ENCODE measurements at places on chromosomes 4 and X.

- no peaks in the 10 kb centered on the region for H3K4me1 ChIP-seq
- DNase-seq: no peak
- H3K27me3 ChIP-seq: peaks cover 8% of the 10 kb centered on the region
- H3K27ac ChIP-seq: no peak overlapping the region
Measured at GRCh38 chr4:129353490-129353889, 257.5 kb downstream of the C4orf33 start.

DNA sequence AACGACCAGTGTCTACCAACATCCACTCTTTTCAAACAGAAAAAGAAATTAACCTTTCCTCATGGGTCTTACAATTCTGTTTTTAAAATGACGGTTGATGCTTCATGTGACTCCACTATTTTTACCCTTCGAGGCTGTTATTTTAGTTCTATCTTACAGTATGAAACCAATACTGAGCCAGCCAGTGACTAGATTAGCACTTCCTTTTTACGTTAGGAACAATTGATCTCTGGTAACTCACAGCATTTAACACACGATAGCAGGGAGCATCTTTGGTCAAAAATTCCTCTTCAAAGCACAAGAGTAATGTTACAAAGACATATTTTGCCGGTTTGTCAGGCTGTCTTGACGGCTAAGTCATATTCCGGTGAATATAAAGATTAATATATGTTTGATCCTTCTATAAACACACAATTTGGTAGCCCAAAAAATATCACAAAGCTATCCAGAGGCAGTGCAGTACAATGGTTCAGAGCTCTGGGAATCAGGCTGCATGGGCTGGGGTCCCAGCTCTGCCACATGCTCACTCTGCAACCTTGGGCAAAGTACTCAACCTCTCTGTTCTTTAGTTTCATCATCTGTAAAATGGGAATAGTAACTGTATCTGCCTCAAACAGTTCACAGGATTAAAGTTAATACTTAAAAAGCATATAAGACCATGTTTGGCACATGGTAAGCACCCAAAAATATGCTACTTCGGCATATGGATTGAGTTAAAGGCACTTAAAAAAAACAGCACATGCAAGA is 62.9 kb upstream of the TXK start:
- H3K4me3 ChIP-seq: no peak overlapping the region
- H3K36me3 ChIP-seq: no peaks in the 10 kb centered on the region
- H3K4me1 ChIP-seq: peaks cover 3% of the 10 kb centered on the region
- no peaks in the 10 kb centered on the region for H3K27me3 ChIP-seq
- H3K27ac ChIP-seq: no peak overlapping the region

- H3K4me1 ChIP-seq: peaks cover 47% of the 10 kb centered on the region
- peaks cover 3% of the 10 kb centered on the region for H3K27me3 ChIP-seq
- H3K4me3 ChIP-seq: no peak overlapping the region
- H3K27ac ChIP-seq: peak overlapping the region; percentile 40
Measured at GRCh38 chrX:9383655-9384054, 81.2 kb upstream of the TBL1X start.

- H3K27me3 ChIP-seq: no peaks in the 10 kb centered on the region
- no peak overlapping the region for H3K27ac ChIP-seq
- DNase-seq: no peak
- peaks cover 28% of the 10 kb centered on the region for H3K4me1 ChIP-seq
- H3K4me3 ChIP-seq: no peak overlapping the region
- peaks cover 14% of the 10 kb centered on the region for H3K36me3 ChIP-seq
Measured at GRCh38 chrX:30570505-30570904, 7.1 kb downstream of the TASL start.

DNA sequence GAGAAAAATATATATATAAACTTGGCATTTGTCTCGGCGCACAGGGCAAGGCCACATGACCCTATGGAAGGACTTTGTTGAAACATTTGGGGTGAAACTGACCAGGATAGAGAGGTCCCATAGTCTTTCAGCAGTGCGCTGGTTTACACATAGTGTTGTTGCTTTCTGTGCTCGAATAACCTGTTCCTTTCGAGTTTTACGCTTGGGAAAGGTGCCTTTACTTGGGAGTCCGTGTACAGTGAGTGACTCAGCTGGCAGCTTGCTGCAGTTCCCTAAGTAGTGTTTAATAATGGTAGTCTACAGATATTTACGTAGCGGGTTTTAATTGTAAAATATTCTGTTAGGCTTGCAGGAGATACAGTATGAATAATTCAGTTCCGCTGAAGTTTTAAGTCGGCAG is 578 bp downstream of the APOOL start:
- H3K4me3 ChIP-seq: peak overlapping the region; percentile 81
- no peak for DNase-seq
- no peaks in the 10 kb centered on the region for H3K27me3 ChIP-seq
- peaks cover 14% of the 10 kb centered on the region for H3K4me1 ChIP-seq
- no peaks in the 10 kb centered on the region for H3K36me3 ChIP-seq

- no peak for DNase-seq
- no peak overlapping the region for H3K4me3 ChIP-seq
- no peak overlapping the region for H3K27ac ChIP-seq
- peaks cover 17% of the 10 kb centered on the region for H3K4me1 ChIP-seq
- H3K36me3 ChIP-seq: no peaks in the 10 kb centered on the region
- H3K27me3 ChIP-seq: peaks cover 4% of the 10 kb centered on the region
Measured at GRCh38 chrX:2897311-2897689, 31.8 kb downstream of the ARSD start.

DNA sequence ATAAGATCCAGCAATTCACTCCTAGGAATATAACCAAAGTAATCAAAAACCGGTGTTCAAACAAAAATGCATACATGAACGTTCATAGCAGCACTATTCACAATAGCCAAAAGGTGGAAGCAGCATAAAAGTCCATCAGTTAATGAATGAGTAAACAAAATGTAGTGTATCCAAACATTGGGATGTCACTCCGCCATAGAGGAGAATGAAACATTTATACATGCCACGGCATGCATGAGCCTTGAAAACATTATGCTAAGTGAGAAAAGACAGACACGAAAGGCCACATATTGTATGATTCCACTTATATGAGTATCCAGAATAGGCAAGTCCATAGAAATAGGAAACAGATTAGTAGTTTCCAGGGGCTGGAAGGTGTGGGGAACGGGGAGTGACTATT is 11.0 kb upstream of the PDLIM3 start:
- H3K27ac ChIP-seq: no peak overlapping the region
- H3K36me3 ChIP-seq: no peaks in the 10 kb centered on the region

- DNase-seq: no peak
- no peak overlapping the region for H3K27ac ChIP-seq
- no peaks in the 10 kb centered on the region for H3K4me1 ChIP-seq
- H3K27me3 ChIP-seq: peaks cover 18% of the 10 kb centered on the region
- no peak overlapping the region for H3K4me3 ChIP-seq
Measured at GRCh38 chr4:183987987-183988392, 82.9 kb downstream of the STOX2 start.

- no peaks in the 10 kb centered on the region for H3K27me3 ChIP-seq
- H3K27ac ChIP-seq: no peak overlapping the region
- H3K36me3 ChIP-seq: no peaks in the 10 kb centered on the region
- H3K4me3 ChIP-seq: no peak overlapping the region
Measured at GRCh38 chr4:548976-549375, 27.1 kb downstream of the TMEM271 start.

DNA sequence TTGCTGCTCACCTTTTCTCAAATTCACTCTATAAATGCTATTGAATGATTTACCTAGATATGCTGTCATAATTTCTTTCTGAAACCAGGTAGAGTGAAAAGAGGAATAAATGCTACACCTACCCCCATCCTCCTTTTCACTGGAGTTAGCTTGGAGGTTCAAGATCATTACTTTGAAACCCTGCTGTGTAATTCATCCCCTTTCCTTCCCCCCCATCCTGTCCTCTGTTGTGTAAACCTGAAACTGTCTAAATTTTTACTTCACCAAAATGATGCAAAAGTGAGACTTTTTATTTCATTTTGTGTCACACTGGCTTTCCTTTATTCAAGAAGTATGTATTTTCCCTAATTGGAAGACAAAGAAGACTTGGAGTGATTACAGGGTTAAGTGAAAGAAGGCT is 5.4 kb downstream of the ZCCHC18 start:
- DNase-seq: no peak
- H3K4me1 ChIP-seq: peaks cover 30% of the 10 kb centered on the region
- H3K27ac ChIP-seq: no peak overlapping the region
- H3K4me3 ChIP-seq: no peak overlapping the region
- peaks cover 3% of the 10 kb centered on the region for H3K27me3 ChIP-seq

- H3K4me3 ChIP-seq: no peak overlapping the region
- H3K36me3 ChIP-seq: no peaks in the 10 kb centered on the region
- H3K4me1 ChIP-seq: no peaks in the 10 kb centered on the region
- DNase-seq: no peak
Measured at GRCh38 chr4:117965622-117966021, 68.7 kb upstream of the NDST3 start.

- DNase-seq: no peak
- H3K4me3 ChIP-seq: no peak overlapping the region
- no peaks in the 10 kb centered on the region for H3K36me3 ChIP-seq
- no peaks in the 10 kb centered on the region for H3K27me3 ChIP-seq
- no peak overlapping the region for H3K27ac ChIP-seq
Measured at GRCh38 chr4:41504167-41504818, 33.7 kb upstream of the LIMCH1 start.

GRCh38 chr4:102500352-102500695 is 835 bp upstream of the NFKB1 start:
- H3K4me1 ChIP-seq: peaks cover 24% of the 10 kb centered on the region
- peaks cover 21% of the 10 kb centered on the region for H3K36me3 ChIP-seq
- DNase-seq: no peak
- peaks cover 3% of the 10 kb centered on the region for H3K27me3 ChIP-seq
- H3K4me3 ChIP-seq: peak overlapping the region; percentile 68
- H3K27ac ChIP-seq: peak overlapping the region; percentile 44

- H3K27me3 ChIP-seq: peaks cover 16% of the 10 kb centered on the region
- H3K36me3 ChIP-seq: no peaks in the 10 kb centered on the region
- H3K4me3 ChIP-seq: no peak overlapping the region
- H3K27ac ChIP-seq: no peak overlapping the region
- peaks cover 12% of the 10 kb centered on the region for H3K4me1 ChIP-seq
Measured at GRCh38 chr4:86497980-86498862, 95.9 kb upstream of the PTPN13 start.

DNA sequence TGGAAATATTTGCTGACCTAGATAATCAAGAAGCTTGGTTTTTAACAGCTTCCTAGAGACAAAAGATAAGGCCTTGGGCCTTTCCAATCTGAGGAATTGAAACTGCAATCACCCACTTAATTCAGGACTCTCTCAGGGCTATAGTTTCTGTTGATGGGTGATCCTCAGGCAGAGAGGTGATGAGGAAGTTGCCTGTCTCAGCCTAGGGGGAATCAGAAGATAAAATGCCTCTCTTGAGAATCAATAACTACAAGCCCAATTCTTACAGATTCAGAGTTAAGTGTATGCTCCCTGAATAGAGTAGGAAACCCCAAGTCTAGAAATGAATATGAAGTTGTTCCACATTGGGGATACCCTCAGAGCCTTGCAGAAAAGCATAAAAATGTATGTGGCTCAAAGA is 45.5 kb downstream of the NFKB1 start:
- no peaks in the 10 kb centered on the region for H3K27me3 ChIP-seq
- no peak for DNase-seq
- H3K4me1 ChIP-seq: peaks cover 14% of the 10 kb centered on the region
- no peak overlapping the region for H3K4me3 ChIP-seq

- no peak for DNase-seq
- H3K36me3 ChIP-seq: no peaks in the 10 kb centered on the region
- no peak overlapping the region for H3K4me3 ChIP-seq
- H3K27ac ChIP-seq: no peak overlapping the region
- H3K27me3 ChIP-seq: no peaks in the 10 kb centered on the region
- H3K4me1 ChIP-seq: no peaks in the 10 kb centered on the region
Measured at GRCh38 chr4:65580551-65580950, 89.7 kb downstream of the EPHA5 start.

DNA sequence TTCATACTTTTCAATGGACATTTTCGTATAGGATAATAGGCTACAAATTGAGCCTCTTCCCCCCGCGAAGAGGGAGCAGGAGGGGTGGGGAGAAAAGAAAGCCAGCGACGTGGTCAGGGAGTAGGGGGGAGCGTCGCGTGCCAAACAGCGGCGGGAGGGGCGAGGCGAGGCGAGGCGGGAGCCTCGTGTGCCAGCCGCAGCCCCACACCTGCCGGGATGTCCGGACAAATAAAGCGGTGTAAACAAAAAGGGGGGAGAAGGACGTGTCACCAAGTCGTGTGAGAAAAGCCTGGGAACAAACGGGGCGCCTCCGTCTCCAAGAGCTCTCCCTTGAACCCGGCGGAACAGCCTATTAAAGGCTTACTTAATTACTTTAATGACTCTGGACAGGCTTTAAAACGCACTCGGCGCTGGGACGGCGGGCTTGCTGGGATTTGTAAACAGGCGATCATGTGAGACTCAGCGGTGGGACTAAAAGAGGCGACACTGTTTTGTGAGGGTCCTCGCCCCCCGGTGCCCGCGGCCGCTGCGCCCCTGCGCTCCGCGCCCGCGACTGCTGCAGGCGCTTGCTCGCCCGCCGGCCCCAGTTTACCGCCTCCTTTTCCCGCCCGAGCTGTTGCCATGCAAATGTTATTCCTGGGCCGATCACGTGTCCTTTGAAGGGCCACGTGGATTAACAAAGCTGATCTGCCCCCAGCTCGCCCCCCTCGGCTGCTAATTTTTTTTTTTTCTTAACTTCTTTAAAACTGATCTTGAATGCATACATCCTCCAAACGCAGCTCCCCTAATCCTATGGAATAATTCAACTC is at the start of gene HELT:
Gene HELT (plus strand): TSS at position 527 of the 809 bp plus-strand sequence. CDS start 439 bp downstream, outside the sequence.
- no peaks in the 10 kb centered on the region for H3K36me3 ChIP-seq
- peaks cover 13% of the 10 kb centered on the region for H3K4me1 ChIP-seq
- no peak within 1 kb of the TSS for H3K27ac ChIP-seq
- no peak within 1 kb of the TSS for H3K4me3 ChIP-seq
- no peak for DNase-seq
- H3K27me3 ChIP-seq: peaks cover 85% of the 10 kb centered on the region

DNA sequence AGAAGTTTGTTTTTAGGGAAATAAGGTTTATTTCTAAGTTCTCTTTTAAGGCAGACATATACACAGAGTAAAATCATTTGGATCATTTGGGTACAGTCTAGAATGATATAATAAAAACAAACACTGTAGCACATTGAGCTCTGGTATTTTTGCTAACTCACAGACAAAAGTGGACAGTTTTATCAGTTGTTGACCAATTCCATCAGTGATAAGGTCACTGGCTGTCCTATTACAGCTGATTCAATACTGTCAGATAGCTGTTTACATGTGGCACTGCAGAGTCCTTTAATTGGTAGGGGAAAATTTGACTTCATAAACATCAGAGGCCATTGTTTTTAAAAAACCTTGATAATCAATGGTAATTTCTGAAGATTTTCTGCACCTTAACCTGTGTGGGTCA is 3.5 kb downstream of the IBSP start:
- no peaks in the 10 kb centered on the region for H3K4me1 ChIP-seq
- H3K27me3 ChIP-seq: peaks cover 2% of the 10 kb centered on the region
- no peak overlapping the region for H3K27ac ChIP-seq
- no peak overlapping the region for H3K4me3 ChIP-seq
- no peak for DNase-seq
- no peaks in the 10 kb centered on the region for H3K36me3 ChIP-seq

- no peaks in the 10 kb centered on the region for H3K36me3 ChIP-seq
- H3K4me3 ChIP-seq: no peak overlapping the region
- no peaks in the 10 kb centered on the region for H3K4me1 ChIP-seq
- no peak overlapping the region for H3K27ac ChIP-seq
- H3K27me3 ChIP-seq: no peaks in the 10 kb centered on the region
- no peak for DNase-seq
Measured at GRCh38 chrX:38437093-38437492, 84.7 kb downstream of the OTC start.

Measured in activated CD4-positive, alpha-beta memory T cell treated with anti-CD3 and anti-CD28 coated beads, Interleukin-2, amount 10 ng/mL, durations not matched to agents 7 days and 5 days (primary cell).